Activated CD8-positive, alpha-beta T cell treated with anti-CD3 and anti-CD28 coated beads, Interleukin-2, amount 10 ng/mL, durations not matched to agents 7 days and 5 days (primary cell): ENCODE measurements at places on chromosomes 7 and 10. TPM values are rescaled to one million over a fixed set of nuclear protein-coding genes. Genes with fewer than 3 reads are reported as not detected.

IKZF1 gene
- 374 TPM for total RNA-seq

SPAM1 gene
- total RNA-seq = not detected

PAX2 gene
- not detected for total RNA-seq

GPRIN2 gene
- not detected for total RNA-seq

PVRIG gene
- total RNA-seq = 64.8 TPM

TLL2 gene
- total RNA-seq = not detected

SEMA4G gene
- 0.40 TPM for total RNA-seq

PNLIP gene
- not detected for total RNA-seq

ZNF239 gene
- total RNA-seq = 0.52 TPM

PDZD7 gene
- total RNA-seq = 0.47 TPM

MSMB gene
- total RNA-seq = not detected

MYL10 gene
- total RNA-seq = not detected

ANKRD16 gene
- total RNA-seq = 5.7 TPM

PARG gene
- total RNA-seq = 31.6 TPM

LEP gene
- total RNA-seq = not detected

GCK gene
- total RNA-seq = not detected

SPDYE2B gene
- not detected for total RNA-seq

INA gene
- 0.08 TPM for total RNA-seq

SPOCK2 gene
- 261 TPM for total RNA-seq

KIF11 gene
- 85.2 TPM for total RNA-seq

YKT6 gene
- 64.5 TPM for total RNA-seq

PUS7 gene
- 12.9 TPM for total RNA-seq
